ENCODE measurements at places on chromosomes 7 and 10. TPM values are rescaled to one million over a fixed set of nuclear protein-coding genes. Genes with fewer than 3 reads are reported as not detected.

DNA sequence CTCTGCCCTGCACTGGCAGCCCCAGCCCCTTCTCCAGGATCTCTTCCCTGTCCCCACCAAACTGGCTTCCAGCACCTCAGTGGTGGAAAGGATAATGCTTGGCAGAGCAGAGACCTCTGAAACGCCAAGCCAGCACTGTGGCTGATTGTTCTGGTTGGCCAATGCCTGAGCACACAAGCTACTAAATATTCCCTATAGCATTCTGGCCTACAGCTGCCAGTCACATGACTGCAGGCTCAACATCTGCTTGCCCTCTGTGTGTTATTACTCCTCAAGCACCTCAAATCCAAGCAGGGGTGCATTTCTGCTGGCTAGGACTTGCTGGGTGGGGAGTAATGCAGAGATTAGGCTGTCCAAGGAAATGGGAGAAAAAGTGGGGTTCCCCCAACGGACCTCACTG, 6.1 kb downstream of the TBATA start:
- no peak for DNase-seq

DNA sequence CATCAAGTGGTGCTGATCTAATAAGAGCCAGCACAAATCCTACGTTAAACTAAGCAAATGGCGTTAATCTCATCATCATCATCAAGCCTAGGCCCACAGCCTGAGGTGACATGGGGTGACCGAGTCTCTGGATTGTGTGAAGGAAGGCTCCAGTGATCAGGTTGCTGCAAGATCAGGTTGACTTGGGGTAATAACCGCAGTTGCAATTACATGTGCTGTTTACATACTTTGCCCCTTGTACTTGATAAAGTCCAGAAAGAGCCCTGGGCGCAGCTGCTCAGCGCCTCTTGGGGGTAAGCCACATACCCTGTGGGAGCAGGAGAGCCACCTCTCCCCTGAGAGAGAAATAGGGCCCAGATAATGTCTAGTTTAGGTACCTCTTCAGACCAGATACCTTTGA, 228.1 kb downstream of the WDR11 start:
- peak; percentile 45 for DNase-seq

DNA sequence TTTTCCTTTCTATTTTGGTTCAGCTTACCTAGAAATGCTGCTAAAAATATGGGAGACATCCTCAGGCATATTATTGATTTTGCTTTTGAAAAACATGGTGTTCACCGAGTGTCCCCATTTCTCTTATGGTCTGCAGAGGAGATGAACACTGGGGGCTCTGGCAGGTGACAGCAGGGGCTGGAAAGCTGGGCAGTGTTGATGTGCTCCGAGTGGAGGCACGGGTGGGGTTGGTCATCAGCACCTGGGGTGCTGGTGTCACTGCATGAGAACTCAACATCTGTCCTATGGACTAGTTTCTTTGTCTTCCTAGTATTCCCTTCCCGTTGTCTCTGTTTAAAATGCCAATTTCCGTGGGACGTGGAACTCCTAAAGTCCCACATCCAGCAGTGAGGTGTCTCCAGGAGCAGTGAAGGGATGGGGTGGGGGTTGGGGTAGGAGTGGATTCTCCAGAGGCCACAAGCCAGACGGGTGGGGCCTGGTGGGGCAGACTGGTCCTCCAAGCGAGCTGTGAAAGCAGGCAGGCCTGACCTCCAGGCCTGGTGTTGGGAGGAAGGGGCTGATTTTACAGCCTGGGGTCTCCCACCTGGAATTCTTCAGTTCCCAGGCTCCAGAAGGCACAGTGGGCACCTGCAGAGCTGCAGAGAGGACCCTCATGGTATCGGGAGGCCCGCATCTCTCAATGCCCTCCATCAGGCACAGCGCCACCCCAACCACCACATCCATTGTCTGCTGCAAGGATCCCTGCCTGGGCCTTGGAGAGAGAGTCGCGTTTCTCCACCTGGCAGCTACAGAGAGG, 24.4 kb downstream of the ZNF775 start:
- DNase-seq, result no peak

GRCh38 chr7:139871820-139872219, 42.8 kb downstream of the TBXAS1 start:
- no peak for DNase-seq

GRCh38 chr7:158684329-158684728, 20.3 kb downstream of the NCAPG2 start:
- no peak for DNase-seq

- DNase-seq, result no peak
Observed at GRCh38 chr10:58818900-58819299, 306.2 kb downstream of the BICC1 start.

GRCh38 chr7:133940368-133940767, 186.8 kb upstream of the LRGUK start:
- no peak for DNase-seq

DNA sequence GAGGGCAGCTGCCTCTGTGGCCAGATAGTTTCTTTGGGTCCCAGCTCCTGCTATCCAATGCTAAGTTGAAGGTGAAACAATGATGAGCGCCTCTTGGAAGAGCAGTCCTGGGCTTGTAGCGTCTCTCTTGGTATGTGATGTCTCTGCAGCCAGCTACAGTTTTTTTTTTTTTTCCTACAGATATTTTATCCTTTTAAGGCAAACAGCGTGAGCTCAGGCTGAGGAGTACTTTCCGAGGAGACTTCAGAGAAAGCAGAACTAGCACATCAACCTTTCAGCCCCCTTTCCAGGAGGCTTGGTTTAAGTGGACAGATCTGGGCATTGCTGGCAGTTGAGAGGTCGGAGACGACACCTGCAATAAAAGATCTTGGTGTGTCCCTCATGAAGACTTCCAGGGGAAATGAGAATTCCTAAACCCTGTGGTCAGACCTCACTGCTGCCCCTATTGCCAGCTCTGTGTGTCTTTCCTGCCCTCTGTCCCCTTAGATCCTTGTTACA, 9.1 kb downstream of the PRKG1 start:
- DNase-seq, result no peak

- no peak for DNase-seq
Observed at GRCh38 chr7:106871793-106872571, 6.9 kb downstream of the PIK3CG start.

GRCh38 chr10:90819911-90820310, 37.9 kb downstream of the HTR7 start:
- no peak for DNase-seq

DNA sequence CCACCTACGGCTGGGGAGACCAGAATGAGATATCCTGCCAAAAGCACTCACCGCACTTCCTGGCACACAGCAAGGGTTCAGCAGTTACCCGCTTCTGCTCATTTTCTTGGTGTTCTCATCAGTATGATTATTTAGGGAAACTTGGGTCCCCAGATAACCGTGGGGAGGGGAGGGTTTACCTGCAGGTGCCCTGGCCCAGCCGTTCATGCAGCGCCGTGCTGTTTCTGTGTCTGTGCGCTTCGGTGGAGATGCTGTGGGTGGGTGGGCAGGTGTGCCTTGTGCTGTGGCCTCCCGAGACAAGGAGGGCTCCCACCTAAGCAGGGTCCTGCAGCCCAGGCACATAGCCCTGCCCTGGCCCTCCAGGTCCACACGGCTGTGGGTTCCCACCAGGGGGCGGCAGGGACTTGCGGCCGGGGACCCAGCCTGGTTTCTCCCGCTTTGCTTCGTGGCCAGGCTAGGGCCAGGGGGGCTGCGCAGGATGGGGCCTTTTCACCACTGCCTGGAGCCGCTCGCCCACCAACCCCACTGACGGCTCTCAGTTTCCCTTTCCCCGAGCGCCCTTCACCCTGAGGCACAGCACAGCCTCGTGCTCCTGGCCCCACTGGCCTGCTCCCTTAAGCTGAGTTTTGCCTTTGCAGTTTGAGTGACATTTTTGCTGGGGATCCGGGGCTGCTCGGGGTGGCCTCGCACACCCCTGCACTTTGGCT, 78.5 kb downstream of the LHPP start:
- DNase-seq, result no peak

DNA sequence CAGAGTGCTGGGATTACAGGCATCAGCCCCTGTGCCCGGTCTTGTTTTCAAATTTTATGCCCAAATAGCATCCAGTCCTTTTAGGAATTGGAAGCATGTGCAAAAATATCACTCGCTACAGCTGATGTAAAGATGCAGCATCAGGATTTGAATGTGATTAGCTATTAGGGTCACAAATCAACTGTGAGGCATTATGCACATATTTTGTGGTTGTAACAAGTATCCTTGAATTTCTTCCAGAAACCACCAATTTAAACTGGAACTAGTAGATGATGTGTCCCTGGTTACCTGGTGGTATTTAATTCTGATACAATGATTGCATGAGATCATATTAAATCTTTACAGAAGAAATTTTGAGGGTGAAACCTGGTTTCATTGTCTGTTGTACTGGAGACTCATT, 41.0 kb upstream of the ITGA8 start:
- no peak for DNase-seq

DNA sequence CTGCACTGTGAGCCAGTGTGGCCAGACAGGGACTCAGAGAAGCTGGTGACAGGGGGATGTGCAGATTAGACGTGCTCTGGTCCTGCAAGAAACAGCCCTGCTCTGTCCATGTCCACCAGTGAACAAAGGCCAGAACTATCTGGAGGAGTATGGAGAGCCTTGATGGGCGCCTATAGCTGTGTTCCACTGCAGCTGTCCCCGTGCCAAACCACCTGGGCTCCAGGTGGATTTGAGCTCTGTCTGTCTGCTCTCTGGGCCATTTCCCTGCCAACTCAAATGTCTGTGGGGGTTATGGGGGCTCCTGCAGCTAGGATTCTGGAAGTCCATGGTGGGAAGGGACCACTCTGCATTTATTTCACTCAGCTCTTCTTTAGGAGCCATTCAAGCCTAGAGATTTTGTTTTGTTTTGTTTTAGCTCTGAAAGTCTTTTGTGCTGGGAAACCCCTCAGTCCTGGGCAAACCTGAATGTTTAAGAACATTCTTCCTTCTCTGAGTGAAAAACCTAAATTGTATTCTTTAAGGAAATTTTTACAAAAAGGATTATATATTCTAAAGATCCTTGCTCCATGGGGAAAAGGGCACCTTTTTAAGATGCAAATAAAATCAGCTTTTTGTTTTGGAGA, 1039.5 kb upstream of the SORCS1 start:
- no peak for DNase-seq

GRCh38 chr7:39733881-39734632, 110.7 kb downstream of the RALA start:
- no peak for DNase-seq

DNA sequence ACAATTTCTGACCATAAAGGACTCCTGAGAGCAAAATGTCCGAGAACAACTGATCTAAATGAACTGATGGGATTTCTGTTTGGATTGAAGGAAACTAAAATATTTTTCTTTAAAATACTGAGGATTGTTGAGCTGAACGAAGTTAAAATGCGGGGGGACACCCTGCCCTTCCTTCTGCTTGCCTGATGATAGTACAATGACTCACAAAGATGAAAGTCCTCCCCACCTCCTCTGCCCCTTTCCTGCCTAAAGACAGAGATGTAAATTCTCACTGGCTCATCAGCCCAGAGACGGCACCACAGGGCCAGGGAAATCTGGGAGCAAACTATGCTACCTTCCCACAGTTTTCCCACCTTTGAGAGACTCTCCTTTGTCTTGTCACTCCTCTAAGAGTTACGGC, 180.6 kb downstream of the PHTF2 start:
- no peak for DNase-seq

DNA sequence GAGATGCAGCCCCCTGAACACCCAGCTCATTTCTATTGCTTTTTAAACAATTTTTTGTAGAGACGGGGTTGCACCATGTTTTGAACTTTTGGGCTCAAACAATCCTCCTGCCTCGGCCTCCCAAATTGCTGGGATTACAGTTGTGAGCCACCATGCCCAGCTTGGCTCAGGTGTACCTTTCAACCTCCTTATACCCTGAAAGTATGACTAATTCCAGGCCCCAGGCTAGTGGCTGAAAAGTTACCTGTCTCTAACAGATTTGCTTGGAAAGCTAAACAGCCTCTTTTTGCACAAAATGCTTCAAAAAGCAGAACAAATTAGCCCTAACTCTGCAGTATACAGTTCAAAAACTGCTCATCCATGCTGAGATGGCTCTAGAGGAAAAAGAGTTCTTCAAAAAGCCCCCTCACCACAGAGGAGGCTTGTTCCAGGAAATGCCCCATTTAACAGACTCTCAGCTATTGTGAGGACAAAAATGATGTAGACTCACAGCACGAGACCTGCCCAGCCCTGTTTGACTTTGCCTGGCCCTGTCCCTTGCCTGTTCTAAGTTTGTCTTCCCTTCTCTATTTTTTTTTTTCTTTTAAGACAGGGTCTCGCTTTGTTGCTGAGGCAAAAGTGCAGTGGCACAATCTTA, 13.4 kb upstream of the AP1S1 start:
- DNase-seq, result no peak

DNA sequence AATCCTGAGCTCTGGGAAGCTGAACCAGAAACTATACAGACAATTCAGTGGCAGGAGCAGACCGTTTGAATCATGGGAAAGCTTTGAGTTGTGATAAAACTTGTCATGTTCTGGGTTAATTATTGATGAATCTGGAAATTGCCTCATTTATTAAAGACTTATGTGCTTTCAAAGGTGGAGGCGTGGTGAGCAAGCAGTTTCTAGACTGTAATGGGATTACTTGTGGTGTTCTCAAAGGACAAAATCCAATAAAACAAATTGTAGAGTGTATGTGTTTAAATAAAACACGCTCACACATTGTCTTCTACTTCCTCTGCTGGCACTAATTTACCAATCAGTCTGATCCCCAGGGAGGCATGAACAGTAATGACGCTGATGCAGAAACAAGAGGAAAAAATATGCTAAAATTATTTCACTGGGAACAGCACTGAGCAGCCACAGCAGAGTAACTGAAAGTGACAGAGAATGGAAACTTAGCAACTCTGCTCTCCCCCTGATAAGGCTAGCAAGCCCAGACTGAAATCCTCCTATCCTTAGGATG, 25.1 kb downstream of the PARD3 start:
- DNase-seq, result no peak

GRCh38 chr7:7251742-7252141, 69.4 kb downstream of the C1GALT1 start:
- no peak for DNase-seq

- DNase-seq, result no peak
Observed at GRCh38 chr7:36119005-36119706, 33.9 kb upstream of the EEPD1 start.

- DNase-seq, result no peak
Observed at GRCh38 chr7:151076863-151077704, 3.5 kb downstream of the FASTK start.

GRCh38 chr10:32417911-32418547, 27.9 kb upstream of the CCDC7 start:
- DNase-seq, result no peak

- no peak for DNase-seq
Observed at GRCh38 chr10:14008740-14009080, 322.0 kb downstream of the FRMD4A start.

The NODAL gene
- not detected for total RNA-seq

The IL6 gene
- total RNA-seq, result not detected

The GJD4 gene
- 0.17 TPM for total RNA-seq

The THNSL1 gene
- 10.2 TPM for total RNA-seq

The ITGB8 gene
- total RNA-seq, result 15.6 TPM

The HTR7 gene
- 0.31 TPM for total RNA-seq

The CSGALNACT2 gene
- total RNA-seq, result 6.0 TPM

The AGR2 gene
- total RNA-seq, result 179 TPM

The SCART1 gene
- 1.4 TPM for total RNA-seq

The PBLD gene
- total RNA-seq, result 6.2 TPM

The ZPBP gene
- total RNA-seq, result not detected

The KAZALD1 gene
- total RNA-seq, result 6.9 TPM

The FIGNL1 gene
- total RNA-seq, result 15.8 TPM

The ADAM8 gene
- 7.1 TPM for total RNA-seq

The CCZ1 gene
- 78.3 TPM for total RNA-seq

The PDE6C gene
- total RNA-seq, result not detected

The CAV2 gene
- total RNA-seq, result 36.0 TPM

The EPO gene
- total RNA-seq, result 0.22 TPM

Measured in type B pancreatic cell (in vitro differentiated cells).